AG04450 (cell line): ENCODE measurements at places on chromosomes 16 and 17.

DNA sequence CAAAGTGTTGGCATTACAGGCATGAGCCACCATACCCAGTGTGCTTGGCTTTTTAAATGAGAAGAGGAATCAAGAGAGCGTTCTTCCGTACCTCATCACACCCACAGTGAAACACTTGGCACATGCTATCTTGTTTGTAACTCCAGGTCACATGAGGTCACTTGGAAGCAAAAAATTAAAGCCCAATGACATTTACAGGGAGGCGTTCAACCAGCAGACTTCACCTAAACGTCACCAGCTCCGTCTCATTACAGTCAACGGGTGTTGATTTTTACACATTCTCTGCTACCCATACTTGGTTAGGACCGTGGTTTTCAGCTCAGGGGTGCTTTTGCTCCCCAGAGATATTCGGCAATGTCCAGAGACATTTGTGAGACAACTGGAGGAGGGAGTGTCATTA is 127.0 kb downstream of the XYLT1 start:
- DNase-seq: no peak

DNA sequence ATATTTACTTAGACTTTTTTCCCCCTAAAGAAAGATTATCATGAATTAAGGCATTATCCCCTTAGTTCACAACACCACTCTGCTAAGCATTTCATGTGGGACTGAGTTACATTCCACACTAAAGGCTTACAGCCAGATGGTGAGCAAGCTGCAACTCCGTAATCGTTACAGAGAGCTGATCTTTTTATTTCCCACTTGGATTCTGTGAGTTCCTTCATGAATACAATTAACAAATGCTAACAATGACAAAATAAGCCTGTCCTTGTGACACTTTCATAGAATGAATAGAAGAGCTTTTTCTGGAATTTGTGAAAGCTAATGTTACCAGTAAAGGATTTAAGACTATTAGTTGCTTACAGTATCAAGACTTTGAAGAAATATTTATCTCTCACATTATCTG is 8.7 kb downstream of the OGFOD1 start:
- no peak for DNase-seq

GRCh38 chr17:49121696-49122292 is 10.8 kb upstream of the B4GALNT2 start:
- no peak for DNase-seq

- no peak for DNase-seq
Observed at GRCh38 chr17:66633317-66633965, 201.5 kb upstream of the CACNG5 start.

DNA sequence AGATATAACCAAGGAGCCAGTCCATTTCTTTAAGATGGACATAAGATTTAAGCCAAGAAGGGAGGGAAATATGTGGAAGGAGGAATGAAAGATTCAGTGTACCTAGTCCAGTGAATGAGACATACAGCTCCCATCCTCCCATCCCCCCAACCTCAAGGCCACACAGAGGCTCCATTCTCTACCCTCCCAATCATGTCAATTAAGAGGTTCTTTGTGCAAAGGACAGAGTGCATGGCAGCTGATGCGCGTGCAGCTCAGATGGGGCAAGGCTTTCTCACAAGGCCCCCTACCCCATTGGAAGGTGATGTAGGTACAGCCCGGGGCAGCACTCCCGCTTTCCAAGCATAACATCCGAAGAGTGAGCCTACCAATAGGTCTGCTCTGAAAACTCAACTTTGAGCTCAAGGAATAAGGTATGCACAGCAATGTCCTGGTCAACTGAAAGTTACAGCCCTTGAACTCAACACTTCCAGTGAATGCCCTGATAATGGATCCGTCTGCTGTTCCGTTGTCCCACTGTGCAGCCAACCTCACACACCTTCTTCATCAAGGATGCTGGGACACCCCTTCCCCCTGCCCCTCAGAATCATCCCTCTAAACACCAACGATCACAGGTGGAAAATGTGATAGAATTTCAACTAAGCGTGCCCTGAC is 458.1 kb downstream of the SOX9 start:
- DNase-seq: no peak

- no peak for DNase-seq
Observed at GRCh38 chr17:76276069-76276431, 10.9 kb downstream of the UBALD2 start.

- no peak for DNase-seq
Observed at GRCh38 chr17:40092581-40092980, 7.8 kb downstream of the NR1D1 start.

DNA sequence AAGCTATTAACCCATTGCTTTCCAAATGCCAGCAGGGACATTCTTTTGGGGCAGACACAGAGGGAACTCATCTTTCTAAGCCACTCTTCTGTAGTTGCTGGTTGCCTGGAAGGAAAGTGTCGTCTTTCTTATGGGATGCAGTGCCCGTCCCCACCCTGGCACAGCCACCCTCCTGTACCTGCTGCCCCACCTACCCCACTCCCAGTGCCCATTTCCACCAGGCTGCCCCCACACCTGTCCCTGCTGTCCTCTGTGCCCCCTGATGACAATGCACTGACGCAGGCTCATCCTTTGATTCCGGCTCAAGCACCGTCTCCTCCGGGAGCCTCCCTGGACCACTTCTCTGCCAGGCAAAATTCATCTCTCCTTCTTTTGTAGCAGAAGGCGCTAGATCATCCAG is 190.4 kb upstream of the CDH5 start:
- DNase-seq: no peak

DNA sequence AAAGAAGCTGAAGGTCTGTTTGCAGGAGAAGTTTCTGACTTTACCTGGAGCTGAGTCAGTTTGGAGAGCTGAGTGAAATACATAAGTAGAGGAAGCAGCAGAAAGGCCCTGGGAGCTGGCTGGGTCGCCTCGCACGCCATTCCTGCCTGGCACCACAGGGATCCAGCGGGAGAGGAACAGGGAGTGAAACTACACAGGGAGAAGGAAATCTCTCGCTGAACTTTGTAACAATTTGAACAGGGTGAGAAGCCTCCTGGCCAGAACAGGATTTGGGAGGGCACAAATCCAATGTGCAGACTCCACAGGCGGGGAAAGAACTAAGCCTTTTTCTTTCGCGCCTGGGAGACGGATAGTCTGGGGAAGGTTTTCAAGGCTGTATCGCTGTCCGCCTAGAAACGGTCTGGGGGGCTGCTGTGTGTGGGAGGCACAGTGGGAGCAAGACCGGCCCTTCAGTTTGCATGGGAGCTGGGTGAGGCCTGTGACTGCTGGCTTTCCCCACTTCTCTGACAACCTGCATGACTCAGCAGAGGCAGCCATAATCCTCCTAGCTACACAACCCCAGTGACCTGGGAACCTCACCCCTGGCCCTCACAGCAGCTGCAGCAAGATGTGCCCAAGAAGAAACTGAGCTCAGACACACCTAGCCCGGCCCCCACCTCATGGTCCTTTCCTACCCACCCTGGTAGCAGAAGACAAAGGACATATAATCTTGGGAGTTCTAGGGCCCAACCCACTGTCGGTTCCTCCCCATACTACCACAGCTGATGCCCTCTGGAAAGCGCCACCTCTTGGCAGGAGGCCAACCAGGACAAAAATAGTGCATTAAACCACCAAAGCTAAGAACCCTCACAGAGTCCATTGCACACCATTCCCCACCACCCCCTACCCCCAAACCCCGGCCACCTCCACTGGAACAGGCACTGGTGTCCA is 778.6 kb downstream of the KCNJ2 start:
- no peak for DNase-seq

- DNase-seq: no peak
Observed at GRCh38 chr16:84704253-84704652, 4.5 kb downstream of the USP10 start.

DNA sequence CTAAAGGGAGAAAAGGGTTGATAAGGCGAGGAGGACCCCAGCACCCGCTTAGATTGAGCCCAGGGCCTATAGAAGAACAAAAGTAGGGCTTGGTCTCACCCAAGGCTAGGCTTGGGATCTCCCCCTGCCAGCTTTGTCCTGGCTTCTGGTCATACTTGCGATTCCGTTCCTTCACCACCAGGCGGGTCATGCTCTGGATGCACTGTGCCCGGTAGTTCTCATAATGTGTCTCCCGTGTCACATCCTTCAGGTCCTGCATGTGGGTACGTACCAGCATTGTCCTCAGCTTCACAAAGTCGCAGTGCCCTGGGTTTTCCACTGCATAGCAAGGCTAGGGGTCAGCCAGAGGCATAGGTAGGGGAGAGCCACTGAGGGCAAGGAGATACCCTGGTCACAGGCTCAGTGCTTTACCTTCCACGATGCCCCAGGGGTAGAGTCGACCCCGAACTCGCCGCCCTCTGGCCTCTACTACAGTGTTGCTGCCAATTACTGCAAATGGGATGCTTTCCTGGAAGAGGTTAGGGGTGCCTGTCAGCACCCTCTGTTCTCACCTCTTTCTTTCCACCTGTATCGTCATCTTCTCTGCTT is 6.5 kb upstream of the MTMR4 start:
- DNase-seq: no peak

- no peak for DNase-seq
Observed at GRCh38 chr17:27631411-27631760, 398 bp downstream of the LGALS9 start.

DNA sequence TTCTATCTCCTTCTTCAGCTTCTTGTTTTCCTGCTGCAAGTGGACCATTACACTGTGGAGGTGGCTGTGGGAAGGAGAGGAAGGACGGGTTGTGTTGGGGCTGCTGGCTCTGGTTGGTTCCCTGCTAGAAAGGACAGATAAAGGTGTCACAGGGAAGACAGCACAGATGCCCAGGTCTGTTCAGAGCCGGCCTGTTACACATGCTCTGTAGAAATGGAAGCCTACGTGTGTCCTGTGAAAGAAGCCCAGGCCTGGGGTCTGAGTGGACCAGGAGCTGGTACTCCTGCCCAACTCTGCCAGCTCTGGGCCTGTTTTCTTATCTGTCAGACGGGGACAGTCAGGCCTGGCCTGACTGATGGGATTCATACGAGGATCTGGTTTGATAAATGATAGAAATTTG is 26.4 kb downstream of the DHX38 start:
- DNase-seq: no peak

GRCh38 chr17:36705874-36706731 is 104.7 kb downstream of the MRM1 start:
- DNase-seq: no peak

DNA sequence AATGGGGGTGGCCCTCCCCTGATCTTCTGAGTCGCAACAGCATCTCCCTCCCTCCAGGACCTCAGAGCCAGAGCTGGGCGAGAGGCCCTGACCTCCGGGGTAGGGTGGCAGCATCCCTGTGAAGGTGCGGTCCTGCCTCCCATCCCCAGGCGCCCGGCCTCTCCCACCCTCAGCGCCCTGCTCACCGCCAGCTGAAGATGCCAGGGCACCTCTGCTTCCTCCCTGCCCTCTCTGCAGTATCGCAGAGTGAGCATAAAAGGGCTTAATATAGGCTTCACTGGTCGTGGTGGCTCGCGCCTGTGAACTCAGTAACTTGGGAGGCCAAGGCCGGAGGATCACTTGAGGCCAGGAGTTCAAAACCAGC is 10.7 kb upstream of the MPP2 start:
- DNase-seq: no peak

- no peak for DNase-seq
Observed at GRCh38 chr16:306911-307370, 24.0 kb downstream of the PDIA2 start.

GRCh38 chr17:57211543-57211942 is 44.8 kb upstream of the MSI2 start:
- DNase-seq: no peak

GRCh38 chr16:47979616-47980182 is 176.1 kb downstream of the ABCC12 start:
- no peak for DNase-seq

DNA sequence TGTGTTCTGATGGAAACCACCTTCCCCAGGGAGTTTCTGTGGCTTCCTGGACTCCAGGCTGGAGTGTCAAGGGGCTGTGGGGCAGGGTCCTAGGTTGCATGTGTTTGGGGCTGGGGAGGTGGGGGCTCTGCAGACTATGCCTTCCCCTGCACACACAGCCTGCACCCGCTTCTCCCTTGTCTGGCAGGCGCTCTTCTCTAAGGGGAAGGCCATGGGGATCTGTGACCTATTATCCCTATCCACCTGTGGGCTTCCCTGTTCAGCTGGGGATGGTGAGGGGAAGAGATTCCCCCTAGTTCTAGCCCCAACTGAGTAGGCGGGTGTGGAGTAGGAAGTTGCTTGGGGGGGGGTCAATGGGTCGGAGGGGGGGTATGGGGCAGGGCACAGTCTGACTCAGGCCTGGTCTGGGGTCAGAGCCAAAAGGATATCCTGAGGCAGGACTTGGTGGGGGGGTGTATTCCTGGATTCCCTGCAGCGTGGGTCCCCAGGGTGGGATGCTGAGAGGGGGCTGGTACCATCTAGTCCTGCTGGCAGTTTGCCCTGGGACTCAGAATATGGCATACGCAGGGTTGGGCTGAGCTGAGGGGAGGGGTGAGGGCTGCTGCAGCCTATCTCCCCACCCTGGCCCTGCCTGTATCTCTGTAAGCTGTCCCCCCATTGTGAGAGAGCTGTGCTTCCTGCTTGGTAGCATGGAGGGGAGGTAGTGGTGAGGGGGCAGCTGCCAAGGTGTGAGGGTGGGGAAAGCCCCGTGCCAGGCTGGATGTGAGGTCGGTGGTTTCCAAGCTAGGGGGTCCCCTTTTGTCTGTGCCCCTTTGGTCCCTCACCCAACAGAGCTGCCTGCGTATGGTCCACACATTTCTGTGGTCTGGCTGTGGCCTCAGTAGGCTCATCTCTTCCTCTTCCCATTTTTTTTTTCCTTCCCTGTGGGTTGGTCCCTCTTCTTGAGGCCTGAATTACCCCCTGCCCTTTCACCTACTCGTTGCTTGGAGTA is 14.7 kb downstream of the RARA start:
- DNase-seq: no peak

DNA sequence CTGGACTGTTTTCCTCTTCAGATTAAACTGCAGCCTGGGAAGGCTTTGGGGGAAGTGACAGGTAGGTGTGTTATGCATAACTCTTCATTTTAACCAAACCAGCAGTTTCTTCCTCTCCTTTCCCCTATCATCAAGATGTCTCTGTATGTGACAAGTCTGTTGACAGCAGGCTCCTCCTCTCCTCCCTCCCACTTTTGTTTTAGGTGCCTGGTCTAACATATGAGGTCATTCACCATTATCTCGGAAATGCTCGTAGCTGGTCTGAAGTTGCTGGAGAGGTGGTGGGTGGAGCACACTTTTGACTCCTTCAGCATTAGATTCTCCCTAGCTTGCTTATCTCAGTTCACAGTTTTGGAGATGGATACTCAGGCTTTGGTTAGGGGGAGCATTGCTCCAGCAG is 571.0 kb upstream of the EEF2KMT start:
- no peak for DNase-seq

DNA sequence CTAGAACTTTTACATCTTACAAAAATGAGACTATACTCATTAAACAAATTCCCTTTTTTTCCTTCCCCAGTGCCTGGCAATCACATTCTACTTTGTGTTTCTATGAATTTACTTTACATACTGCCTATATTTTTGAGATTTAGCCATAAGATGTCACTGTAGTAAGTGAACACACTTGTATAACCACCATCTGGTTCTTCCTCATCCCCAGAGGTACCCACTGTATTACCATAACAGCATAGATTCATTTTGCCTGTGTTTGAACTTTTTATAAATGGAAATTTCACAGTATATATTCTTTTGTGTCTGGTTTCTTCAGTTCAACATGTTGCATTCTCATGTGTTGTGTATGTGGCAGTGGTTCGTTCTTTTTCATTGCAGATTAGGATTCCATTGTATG is 15.8 kb downstream of the CYB5B start:
- DNase-seq: no peak

- DNase-seq: no peak
Observed at GRCh38 chr16:50284131-50284911, 18.0 kb downstream of the ADCY7 start.
